ENCODE measurements at places on chromosomes 16 and 17.

DNA sequence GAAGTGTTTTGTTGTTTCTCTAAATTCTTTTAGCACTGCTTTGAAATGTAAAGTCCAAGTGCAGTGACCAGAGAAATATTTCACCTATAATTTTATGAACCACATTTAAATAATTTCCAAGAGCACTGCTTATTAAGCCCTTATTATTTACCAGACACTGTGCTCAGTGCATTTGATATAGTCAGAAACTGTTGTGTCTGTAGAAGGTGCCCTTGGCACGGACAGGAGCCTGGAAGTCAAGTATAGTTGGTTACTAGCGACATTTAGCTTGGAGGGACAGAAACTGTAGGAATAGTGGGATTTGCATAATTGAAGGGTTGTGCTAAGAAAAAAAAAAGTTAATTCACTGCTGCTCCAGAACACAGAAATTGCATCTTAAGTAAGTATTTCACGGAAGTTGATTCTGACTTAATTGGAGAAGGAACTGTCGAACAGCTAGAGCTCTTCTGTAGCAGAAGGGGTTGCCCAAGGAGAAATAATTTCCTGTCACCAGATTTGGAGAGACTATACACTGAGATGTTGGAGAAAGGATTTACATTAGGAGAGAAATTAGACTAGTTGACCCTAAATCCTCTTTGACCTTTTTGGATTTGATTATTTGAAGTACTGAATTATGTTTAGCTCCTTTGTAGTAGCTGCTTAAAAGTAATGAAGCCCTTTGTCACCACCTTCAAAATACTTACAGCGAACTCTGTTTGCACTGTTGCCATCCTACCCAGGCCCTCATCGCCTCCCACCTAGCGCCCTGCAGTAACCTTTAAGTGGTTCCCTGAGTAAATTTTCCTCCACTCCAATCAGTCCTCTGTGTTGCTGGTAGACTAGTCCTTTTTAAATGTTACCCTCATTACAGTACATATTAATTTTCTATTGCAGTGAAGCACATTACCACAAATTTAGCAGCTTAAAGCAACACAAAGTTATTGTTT, 25.6 kb downstream of the COX10 start:
- no peak for DNase-seq

- DNase-seq: no peak
Observed at GRCh38 chr16:58109881-58110280, 19.3 kb downstream of the CFAP20 start.

DNA sequence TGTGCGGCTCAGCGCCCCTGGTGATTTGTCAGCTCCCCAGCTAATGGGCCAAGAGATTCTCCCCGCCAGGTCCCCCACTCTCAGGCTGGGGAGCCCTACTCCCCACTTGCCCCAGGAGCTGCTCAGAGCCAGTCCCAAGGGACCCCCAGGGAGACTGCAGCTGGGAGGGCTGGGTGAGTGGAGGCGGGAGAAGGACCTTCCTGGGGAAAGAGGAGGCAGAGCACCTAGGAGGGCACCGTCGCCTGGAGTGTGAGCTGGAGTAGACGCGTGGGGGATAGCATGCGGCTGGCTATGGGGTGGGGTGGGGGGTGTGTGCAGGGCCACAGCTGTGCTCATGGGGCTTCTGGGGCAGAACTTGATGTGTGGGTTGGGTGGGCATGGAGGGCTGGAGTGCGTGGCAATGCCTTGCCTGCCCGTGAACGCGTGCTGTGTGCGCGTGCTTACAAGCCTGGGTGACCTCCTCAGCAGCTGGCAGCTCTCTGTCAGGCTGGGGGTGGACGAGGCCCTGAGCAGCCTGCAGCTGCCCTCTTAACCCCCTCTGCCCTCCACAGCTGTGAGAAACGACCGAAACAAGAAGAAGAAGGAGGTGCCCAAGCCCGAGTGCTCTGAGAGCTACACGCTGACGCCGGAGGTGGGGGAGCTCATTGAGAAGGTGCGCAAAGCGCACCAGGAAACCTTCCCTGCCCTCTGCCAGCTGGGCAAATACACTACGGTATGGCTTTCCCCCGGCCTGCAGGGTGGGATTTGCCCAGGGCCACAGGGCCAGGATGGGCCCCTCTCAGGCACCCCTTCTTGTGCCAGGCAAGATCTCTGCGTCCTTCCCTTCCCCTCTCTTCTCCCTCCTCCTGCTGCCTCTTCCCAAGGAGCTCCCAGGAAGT, 12.9 kb downstream of the GJD3 start:
- DNase-seq: no peak

DNA sequence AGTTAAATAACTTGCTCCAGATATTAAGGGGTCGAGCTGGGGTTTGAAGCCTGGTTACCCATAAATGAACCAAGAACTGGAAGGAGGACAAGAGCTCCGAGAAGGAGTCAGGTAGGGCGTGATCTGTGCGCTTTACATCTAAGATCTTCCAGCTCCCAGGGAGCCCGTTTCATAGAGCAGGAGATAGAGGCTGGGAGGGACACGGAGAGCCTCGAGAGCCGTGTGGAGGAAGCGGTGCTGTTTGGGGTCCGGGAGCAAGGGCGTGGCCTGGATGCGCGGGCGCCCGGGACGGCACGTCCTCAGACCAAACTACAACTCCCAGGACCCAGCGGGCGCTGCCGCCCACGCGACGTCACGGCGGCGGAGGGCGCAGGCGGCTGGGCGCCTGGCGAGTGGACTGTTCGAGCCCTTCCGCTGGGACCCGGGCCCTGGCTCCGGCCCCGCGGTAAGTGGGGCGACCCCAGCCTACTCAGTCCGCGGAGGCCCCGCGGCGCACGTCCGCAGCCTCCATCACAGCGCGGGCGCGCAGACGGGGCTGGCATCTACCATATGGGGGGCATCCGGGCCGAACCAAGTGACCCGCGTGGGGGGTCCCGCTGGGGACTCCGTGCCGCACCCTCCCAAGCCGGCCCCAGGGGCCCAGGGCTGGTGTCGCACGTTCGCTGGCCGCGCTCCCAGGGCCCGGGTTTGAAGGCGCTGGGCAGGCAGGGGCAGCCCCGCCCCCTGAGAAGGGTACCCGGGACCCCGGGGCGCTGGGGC, at the start of gene BCKDK:
BCKDK (plus strand) TSS at position 352 of the 759 bp plus-strand sequence. CDS start 838 bp downstream, outside the sequence.
- peak; percentile 21 for DNase-seq

GRCh38 chr17:42918902-42919521, 18.4 kb downstream of the G6PC1 start:
- no peak for DNase-seq

DNA sequence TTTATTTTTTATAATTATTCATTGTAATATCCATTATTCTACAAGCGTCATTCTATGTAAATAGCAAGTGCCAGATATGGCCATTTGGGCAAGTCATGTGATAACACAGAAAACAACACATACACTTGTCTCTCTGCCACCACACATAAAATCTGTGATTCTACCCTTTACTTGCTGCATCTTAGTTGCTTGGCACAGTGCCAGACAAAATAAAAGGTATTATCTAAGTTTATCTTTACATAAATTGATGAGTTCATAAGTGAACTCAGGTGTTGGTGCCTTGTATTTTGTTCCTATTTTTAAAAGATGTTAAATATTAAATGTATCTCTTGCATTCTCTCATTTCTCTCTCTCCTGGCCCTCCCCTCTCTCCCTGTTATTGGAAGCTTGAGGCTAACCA, 1458.7 kb downstream of the CDH11 start:
- DNase-seq: no peak

GRCh38 chr17:57629470-57629869, 115.6 kb downstream of the CCDC182 start:
- no peak for DNase-seq

DNA sequence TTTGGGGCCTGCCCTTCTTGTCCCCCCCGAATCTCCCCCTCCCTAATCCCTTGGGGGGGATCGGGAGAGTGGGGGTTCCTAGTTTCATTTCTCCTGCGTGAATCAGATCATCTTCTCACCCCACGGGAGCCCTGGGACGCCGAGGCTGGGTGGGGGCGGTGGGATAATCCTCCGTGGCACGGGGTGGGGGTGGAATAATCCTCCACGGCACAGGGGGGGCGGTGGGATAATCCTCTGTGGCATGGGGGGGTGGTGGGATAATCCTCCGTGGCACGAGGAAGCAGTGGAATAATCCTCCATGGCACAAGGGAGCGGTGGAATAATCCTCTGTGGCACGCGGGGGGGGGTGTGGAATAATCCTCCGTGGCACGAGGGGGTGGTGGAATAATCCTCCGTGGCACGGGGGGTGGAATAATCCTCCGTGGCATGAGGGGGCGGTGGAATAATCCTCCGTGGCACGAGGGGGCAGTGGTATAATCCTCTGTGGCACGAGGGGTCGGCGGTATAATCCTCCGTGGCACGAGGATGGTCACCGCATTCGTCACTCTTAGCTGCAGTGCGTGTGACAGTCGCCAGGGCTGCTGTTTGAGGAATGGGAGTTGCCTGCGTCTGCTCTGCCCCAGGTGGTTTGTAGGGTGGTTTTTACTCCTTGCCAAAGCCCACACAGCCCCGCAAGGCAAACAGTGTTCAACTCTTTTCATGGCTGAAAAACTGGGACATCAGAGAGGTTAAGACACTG, 156.9 kb downstream of the LAT start:
- DNase-seq: no peak

GRCh38 chr17:55426851-55427586, 5.4 kb upstream of the MMD start:
- DNase-seq: no peak

DNA sequence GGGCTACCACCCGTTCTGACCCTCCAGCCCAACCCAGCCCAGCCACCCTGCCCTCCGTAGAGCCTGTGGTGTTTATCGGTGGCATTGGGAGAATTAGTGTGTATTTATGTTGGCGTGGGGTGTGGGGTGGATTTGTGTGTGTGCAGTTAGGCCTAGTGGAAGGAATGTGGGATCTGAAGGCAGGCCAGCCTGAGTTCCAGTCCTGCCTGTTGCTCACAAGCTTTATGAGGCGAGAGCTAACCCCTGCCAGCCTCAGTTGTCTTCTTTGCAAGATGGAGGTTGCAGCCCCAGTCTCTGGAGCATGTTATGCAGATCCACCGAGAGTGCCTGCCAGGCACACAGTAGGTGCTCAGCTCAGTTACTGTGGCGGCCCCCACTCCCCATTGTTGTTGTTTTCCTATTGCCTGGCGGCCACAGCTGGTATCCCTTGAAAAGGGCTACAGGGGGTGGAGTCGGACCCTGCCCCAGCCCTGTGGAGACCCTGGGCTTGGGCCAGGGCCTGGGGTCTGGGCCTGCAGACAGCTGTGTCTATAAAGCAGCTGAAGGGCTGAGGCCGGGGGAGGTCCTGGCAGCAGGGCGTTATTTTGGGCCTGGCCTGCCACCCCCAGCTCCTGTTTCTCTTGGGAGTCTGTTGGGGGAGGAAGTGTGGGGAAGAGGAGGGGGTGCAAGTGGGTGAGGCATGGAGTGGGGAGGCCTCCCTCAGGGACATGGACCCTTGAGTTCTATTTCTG, 5.1 kb downstream of the ERBB2 start:
- no peak for DNase-seq

- DNase-seq: no peak
Observed at GRCh38 chr17:16465861-16466338, 26.1 kb downstream of the LRRC75A start.

DNA sequence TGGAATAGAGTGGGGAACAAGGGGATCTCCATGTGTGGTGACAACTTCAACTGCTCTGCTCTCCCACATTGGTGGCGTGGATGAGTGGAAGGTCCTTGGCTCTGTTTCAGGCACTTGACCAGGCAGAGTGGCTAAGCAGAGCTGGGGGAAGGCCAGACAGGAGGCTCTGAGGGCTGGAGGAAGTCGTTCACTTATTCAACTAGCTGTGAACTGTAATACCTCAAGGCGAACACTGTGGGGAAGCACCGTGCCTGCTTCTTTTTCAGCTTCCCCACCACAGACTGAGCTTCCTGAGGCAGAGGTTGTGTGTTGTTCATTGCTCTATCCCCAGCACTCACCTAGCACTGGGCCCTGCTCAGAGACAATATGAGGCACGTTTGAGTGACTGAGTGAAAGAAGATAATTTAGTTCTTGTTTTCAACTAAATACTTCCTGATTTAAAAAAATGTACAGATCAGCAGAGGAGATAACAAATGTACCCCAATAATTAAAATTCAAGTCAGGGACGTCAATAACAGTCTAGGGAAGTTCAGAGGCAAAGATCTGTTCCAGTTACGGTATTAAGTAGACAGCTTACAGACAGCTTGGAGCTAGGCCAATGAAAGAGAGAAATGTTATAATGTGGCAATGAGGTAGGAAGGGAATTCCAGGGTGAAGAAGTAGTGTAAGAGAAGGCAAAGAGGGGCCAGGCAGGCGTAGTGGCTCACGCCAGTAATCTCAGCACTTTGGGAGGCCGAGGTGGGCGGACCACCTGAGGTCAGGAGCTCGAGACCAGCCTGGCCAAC, 34.7 kb downstream of the MYO18A start:
- DNase-seq: peak; percentile 50

DNA sequence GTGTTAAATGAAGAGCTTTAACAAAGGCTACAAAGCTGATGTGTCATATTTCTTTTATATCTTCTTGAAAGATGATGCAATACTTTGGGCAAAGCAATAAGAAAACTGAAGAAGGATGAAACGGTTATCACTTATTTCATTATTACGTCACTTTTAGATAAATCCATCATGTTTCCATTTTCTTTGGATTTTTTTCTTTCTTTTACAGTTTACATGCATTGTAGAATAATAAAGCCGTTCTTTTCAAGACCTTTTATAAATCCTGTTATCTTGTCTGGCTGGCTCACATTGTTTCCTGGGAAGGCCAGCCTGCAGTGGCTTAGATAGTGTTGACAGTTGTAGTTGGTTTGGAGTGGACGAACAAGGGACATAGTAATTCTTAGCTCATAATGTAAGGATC, 28.9 kb downstream of the TANC2 start:
- no peak for DNase-seq

- peak; percentile 61 for DNase-seq
Observed at GRCh38 chr17:63701868-63702720, 2.2 kb upstream of the LIMD2 start.

DNA sequence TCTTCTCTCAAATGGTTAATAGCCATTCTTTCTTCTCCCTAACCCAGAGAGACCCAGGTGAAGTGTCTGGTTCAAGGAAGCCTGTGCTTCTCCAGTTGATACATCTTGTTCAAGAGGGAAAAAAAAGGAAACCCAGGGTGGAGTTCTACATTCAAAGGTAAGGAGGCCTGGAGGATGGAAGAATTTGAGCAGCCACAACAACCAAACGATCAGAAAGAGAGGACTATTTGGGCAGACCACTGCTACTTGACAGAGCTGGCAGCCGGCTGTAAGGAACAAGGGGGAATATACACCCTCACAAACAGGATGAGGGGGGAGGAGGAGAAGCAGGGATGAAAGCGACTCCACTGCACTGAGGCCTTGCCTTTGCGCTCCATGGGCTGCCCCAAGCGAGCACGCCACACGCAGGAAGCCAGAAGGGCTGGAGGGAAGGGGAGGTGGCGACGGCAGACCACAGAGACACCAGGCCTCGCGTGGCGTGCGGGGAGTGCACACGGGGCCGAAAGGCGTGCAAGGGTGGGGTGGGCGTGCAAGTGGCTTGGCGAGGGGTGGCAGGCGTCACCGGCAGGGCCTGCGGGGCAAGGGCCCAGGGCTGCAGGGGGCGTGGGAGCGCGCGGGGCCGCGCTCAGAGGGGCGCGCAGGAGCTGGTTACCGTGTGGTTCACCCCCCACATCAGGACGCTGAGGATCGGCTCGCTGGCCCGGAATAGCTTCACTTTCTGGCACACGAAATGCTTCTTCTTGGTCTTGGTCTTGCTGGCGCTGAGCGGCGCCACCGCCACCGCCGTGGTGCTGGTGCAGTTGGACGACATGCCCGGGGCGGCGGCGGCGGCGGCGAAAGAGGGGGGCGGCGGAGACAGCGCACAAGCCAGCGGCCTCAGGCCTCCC, 499 bp downstream of the PIP4K2B start:
- DNase-seq: no peak

GRCh38 chr17:43982171-43982570, 22.3 kb upstream of the NAGS start:
- DNase-seq: no peak

GRCh38 chr17:28807925-28808634, 34.5 kb downstream of the FAM222B start:
- DNase-seq: no peak

GRCh38 chr16:729768-730665, 3.1 kb downstream of the HAGHL start:
- no peak for DNase-seq
